Activated T-helper 9 cell treated with anti-CD3 and anti-CD28 coated beads, Interleukin-2, amount 50 U/mL, for 16 hours (primary cell): ENCODE measurements at places on chromosomes 11 and 22.

DNA sequence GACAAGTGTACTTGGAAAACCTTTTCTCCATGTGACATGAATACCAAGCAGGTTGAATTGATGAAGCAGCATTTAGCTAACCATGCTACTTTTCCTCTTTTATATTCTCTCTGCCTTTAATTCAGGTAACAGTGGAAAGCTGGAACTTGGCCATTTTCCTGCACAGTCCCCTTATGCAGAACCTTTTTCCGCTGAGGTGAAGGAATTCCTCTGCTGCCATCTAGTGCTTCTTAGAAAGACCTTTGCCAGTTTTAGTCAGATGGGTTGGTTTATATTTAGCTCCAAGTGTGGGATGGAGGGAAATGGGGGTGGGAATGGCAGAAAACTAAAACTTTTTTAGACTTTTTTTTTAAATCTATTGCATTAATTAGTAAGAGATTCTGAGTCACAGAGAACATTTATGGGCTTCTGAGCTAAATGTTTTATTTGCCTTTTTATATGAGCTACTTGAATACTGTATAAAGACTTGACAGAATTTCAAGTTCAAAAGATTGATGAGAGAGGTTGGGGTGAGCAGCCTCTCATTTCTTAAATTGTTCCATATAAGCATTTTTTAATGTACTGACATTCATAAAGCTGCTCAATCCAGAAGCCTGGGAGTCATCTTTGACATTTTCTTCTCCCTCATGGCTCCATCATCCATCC lies 153.9 kb upstream of the ZC3H12C start:
- no peak for DNase-seq

- DNase-seq: no peak
These were observed 41.4 kb downstream of the PPFIBP2 start for GRCh38 chr11:7555052-7555699.

DNA sequence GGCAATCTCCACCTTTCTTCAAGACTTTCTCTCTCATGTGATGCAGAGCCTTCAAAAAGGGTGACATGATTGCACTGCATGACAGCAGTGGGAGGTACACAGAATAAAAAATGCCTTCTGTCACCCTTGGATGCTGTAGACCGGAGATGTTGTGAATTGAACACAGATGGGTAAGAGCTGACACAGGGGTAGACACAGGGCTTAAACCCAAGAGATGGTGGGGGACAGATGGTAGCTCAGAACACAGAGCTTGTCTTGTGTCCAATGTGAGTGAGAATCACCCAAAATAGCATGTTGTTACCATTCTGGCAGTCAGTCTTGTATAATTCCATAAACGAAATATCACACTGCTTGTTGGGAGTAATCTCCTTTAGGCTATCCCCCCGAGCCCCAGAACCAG lies 69.9 kb downstream of the JRKL start:
- DNase-seq: no peak

DNA sequence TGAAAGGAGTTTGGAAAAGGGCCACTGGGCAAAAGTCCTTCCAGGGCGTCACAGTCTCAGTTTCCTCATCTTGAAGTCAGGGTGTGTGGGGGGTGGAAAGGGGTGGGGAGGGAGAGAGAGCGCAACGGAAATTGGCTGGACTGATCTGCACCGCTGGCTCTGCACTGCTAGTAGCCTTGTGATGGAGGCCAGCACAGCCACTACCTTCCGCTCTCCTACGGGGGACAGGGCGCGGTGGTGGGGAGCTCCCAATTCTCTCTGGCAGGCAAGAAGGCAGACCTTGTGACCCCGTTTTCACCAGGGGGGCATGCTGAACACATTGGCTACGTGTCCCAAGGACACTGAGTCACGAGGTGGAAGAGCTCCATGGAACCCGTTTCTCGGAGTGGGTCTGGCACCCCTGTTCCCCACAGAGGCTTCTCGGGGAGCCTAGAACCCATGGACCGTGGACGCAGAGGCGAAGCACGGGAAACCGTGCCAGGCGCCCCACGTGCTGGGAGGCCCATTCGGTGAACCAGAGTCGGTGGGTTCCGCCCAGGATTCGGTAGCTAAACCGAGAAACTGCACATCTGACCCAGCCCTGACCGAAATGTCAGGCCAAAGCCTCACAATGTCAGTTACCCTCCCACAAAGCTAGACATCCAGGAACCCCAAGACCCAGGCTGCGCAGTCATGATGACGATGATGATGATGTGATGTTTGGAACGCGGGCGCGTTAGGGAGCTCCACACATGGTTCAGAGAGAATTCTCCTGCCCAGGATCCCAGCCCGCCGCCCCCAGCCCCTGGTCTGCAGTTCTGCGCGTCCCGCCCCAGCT lies 28.3 kb upstream of the WNT11 start:
- no peak for DNase-seq

DNA sequence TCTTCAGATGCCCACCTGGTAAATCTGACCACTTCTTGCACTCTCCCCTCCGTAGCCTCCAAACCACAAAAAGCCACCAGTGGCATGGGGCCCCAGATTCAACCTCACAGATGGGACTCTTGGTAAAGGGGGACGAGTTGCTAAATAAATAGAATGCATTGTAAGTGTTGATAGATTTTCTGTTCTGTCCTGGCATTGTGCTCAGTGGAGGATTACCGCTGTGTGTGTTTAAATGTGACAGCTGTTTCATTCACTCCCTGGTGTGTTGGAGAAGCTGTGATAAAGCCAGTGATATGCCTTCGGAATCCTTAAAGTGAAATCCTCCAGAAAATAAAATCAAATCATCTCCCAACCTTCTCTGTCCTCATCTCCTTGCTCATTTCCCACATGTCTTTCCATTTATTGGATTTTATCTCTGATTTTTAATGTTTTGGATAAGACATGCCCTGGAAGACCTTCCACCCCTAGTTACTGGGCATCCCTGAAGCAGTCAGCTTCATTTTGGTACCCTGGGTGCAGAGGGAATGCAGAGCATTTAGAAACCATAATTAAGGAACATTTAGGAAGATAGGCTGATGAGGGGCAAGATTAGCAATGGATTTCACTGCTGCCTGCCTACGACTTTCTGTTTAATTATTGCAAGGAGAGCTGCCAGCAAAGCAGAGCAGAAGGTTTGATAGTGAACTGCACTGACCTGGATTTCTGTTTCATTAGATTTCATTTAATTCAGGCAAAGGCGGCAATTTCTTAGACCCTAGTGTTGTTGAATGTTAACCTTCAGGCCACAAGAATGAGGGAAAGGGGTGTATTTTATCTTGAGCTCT lies 460.9 kb upstream of the KIRREL3 start:
- DNase-seq: no peak
